HCT116 (cell line): ENCODE measurements at places on chromosomes 7 and 10.

DNA sequence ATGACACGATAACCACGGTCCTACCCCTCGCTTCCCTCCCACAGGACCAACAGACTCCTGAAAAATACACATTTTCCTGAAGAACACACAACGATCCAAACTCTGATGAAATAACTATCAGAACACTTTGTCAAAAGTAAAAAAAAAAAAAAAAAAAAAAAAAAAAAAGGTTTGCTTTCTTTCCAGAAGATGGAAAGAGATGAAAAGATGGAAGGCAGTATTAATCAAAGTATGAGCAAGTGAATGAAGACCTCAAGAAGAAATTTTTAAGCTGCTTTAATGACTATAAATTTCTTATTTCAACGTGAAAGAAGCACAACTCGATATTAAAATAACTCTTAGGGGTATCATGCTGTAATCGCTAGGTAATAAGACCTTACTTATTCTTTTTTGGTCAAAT, 202.3 kb downstream of the CHCHD3 start:
- no peak for DNase-seq

GRCh38 chr10:102309916-102310315, 64.6 kb downstream of the GBF1 start:
- DNase-seq = no peak

GRCh38 chr7:134452419-134452838, 6.5 kb downstream of the AKR1B1 start:
- no peak for DNase-seq

GRCh38 chr7:129840757-129841156, 112.0 kb downstream of the UBE2H start:
- DNase-seq = no peak

GRCh38 chr10:61984803-61985418, 83.4 kb downstream of the ARID5B start:
- no peak for DNase-seq

DNA sequence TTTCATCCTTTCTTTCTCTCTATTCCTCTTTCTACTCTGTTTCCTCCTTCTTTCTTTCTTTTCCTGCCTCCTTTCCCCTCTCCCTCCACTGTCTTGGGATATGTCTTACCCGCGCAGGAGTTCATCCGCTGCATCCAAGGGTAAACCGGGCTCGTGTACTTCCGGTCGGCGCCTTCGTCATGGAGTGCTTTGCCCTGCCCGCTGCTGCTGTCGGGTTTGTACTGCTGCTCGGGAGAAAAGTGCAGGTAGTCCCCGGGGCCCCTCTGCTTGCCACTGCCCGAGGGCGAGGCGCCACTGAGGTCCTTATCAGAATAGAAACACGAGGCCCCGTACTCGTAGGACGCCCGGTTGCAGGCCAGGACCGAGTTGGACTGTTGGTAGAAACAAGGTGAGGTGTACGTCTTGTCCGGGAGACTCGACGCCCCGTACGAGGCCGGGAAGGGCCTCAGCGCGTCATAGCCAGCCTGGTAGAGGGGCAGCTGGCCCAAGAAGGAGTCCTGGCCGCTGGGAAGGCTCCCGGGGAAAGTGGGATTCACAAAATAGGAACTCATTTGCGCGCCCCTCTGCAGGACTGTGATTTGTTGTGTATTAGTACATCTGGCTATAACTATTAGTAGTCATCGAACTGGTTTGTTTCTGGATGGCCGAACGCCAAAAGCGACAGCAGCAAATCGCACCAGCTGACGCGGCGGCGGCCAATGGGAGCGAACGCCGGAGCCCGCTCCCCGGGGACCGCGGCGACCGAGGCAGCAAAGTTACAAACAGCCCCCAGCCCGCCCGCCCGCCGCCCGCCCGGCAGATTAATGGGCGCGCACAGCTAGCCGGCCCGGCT, at the start of gene HOXA6:
Gene HOXA6 (minus strand): TSS at position 576 of the 832 bp plus-strand sequence. CDS start 25 bp downstream, at position 551.
- no peak for DNase-seq
